ENCODE measurements at places on chromosomes 1 and 21.

DNA sequence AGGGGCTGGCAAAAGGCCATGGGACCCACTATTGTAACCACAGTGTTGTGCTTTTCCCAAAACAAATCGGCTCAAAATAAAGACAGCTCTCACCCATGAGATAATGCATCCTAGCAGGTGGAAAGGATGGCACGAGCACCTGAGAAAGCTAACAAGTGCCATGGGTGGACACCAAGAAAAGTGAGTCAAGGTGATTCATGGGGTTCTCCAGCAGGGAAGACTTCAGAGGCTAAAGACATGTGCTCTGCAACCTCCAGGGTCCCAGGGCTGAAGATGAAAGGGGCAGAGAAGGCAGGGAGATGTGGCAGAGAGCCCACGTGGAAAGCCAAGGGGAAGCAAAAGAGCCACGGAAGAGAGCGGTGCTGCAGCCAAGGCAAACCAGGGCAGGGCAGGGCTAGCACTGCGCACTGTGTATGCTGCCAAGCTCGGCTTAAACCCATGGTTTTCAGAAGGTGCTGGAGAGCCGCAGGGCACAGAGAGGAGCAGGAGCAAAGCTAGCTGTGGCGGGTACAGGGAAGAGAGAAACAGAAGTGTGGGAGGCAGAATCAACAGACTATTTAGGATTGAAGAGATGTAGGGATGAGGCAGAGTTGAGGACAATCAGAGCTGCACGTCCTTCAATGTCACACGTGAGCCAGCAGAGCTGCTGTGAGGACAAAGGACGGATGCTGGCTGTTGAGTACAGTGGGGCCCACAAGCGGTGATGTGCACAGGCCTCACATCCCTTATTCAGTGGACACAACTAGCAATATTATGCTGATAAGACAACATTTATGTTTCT, 41.8 kb upstream of the C1orf198 start:
- no peak for DNase-seq

GRCh38 chr1:15714406-15715136, 21.5 kb upstream of the SLC25A34 start:
- DNase-seq: no peak

DNA sequence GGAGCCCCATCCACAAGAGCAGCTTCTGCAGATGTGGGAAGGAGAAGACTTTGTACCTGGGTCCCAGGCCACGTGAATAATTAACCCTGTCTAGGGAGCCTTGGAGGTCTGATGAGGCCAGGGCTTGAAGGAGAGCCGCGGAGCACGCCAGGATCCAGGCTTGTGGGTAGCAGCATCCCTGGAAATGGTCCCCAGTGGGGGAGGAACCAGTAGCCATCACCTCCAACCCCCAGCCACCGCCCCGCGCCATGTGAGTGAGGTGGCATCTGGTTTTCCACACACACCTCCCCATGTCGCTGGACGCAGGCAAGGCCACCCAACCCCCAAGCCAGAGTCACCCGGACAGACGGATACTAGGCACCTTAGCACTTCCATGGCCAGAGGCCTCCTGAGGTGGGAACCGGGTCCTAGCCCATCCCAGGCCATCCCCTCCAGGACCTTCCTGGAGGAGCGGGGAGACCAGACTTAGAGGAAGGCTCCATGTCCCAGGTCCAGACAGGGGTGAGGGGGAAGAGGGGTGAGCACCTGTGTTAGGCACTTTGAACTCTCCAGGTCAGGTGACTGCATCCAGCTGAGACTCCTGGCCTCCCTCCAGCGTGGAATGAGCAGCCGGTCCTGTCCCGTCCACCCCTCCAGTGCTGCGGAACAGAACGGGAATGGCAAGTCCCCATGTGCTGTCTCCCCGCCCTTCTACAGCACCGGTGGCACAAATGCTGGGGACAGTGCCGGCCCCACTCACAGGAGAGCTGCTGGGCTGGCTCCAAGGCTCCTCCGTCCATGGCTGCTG, 53.2 kb downstream of the RIPK4 start:
- no peak for DNase-seq

GRCh38 chr1:50346621-50347020, 76.6 kb downstream of the DMRTA2 start:
- DNase-seq: no peak

- DNase-seq: no peak
Observed at GRCh38 chr1:154752273-154753030, 117.6 kb downstream of the KCNN3 start.

- no peak for DNase-seq
Observed at GRCh38 chr1:221366495-221367110, 375.3 kb downstream of the DUSP10 start.

- DNase-seq: no peak
Observed at GRCh38 chr1:230077011-230077410, 10.0 kb downstream of the GALNT2 start.

DNA sequence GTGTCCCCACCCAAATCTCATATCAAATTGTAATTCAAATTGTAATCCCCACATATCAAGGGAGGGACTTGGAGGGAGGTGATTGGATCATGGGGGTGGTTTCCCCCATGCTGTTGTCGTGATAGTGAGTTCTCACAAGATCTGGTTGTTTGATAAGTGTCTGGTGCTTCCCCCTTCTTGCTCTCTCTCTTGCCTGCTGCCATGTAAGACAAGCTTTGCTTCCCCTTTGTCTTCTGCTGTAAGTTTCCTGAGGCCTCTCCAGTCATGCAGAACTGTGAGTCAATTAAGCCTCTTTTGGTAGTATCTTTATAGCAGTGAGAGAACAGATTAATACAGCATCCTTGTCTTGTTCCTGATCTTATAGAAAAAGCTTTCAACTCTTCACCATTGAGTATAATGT, 6.5 kb upstream of the LRRC39 start:
- no peak for DNase-seq

DNA sequence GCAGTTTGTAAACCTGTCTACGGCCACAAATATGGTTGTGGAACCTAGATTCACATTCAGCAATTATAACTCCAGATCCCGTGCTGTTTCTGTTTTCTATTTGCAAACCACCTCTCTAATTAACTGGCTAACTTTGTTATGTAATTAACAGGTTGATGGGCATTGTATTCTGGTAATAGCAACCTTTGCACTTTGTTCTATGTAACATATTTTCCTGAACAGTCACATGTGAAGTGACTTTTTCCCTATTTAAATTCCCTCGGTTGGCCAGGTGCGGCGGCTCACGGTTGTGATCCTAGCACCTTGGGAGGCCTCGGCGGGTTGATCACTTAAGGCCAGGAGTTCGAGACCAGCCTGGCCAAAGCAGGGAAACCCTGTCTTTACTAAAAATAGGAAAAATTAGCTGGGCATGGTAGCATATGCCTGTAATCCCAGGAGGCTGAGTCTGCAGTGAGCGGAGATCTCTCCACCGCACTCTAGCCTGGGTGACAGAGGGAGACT, 1.4 kb downstream of the ACADM start:
- no peak for DNase-seq

DNA sequence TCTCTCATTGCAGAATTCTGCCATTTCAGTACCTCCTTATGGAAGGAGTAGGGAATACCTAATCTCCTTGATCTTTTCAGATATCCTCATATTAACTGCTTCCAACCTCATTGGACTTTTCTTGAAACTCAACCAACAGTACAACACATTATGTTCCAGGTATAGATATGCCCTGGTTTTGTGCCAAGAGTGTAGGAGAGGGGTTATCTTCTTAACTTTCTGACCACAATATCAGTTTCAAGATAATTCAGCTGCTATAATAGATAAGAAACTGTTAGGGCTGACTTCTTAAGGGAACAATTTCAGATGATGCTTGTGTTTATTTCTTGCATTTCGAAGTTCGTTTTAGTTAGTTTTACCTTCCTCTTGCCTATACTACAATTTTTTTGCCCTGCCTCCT, 2.1 kb upstream of the LPGAT1 start:
- no peak for DNase-seq

DNA sequence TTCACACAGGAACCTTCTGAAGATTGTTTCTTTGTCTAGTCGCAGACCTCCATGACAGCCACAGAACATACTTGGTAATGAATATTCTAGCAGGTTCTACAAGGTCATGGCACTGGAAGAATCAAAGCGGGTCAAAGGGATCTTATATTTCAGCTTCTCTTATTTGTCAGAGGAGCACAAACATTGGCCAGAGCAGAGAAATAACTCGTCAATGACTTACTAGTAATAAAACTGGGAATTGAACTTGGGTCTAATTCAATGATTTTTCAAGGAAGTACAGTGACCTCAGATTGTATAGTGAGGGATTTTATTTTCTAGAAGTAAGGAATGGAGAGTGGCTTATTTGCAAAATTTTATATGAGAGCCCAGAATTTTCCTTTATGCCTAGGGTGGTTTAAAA, 290.8 kb upstream of the PLXNA2 start:
- DNase-seq: no peak

DNA sequence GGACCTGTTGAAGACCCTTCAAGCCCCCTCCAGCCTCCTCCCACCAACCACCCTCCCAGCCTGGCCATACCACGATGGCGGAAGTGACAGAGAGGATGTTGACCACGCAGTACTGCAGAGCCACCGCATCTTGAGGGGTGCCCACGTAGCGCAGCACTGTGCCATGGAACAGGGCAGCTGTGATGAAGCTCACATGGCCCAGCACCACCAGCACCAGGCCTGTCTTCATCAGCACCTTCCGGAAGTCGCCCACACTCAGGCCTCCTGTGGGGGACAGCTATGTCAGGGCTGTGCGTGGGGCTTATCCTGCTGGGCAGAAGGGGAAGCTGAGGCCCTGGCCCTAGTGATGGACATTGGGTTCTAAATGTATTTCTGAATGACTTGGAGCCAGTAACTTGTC, 3.1 kb downstream of the TMEM54 start:
- DNase-seq: no peak

GRCh38 chr1:56803561-56804156, 15.5 kb downstream of the FYB2 start:
- DNase-seq: peak; percentile 49

DNA sequence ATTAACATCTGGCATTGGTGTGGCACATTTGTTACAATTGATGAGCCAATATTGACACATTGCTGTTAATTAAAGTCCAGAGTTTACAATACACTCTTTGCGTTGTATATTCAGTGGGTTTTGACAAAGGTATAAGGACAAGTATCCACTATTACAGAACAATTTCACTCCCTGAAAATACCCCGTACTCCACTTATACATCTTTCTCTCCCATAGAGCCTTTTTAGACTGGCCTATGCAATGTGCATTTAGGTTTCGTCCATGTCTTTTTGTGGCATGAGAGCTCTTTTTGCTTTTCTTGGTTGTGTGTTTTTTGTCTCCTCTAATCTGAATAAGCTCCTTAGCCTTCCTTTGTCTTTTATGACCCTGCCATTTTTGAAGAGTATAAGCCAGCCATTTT, 40.6 kb upstream of the TSNAX start:
- no peak for DNase-seq

- no peak for DNase-seq
Observed at GRCh38 chr1:7760245-7760644, 10.9 kb upstream of the VAMP3 start.

DNA sequence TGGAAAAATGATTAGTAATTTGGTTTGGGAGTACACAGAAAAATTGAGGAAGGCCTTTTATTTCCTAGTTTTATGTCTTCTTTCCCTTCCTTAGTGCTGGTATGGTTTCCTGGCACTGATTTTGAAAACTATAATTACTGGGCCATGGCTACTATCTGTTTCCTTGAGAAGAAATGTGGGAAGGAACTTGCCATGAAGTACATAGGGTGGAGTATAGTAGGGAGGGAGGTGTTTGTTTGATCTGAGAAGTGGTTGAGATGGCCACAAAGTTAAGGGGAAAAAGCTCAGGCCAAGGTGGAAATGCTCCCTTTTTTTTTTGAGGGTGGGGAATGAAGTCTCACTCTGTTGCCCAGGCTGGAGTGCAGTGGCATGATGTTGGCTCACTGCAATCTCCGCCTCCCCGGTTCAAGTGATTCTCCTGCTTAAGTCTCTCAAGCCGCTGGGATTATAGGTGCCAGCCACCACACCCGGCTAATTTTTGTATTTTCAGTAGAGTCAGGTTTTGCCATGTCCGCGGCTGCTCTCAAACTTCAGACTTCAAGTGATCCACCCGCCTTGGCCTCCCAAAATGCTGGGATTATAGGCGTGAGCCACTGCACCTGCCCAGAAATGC, 11.3 kb downstream of the HJV start:
- no peak for DNase-seq
